ENCODE measurements at places on chromosomes 2 and 18.

DNA sequence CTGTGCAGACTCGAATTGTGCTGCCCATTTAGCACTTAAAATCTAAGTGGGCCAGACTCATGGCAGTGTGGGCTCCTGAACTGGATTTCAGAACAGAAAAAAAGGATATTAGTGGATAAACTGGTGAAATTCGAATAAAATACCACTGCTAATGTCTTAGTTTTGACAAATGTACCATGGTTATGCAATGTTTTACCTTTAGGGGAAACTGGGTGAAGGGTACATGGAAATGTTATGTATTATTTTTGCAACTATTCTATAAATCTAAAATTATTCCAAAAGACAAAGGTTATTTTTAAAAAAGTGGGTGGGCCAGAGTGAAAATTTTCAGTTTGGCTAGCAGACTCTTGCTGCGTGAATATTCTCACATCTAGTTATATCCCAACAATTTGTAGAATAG, 260.6 kb upstream of the CCDC68 start:
- DNase-seq, result no peak

DNA sequence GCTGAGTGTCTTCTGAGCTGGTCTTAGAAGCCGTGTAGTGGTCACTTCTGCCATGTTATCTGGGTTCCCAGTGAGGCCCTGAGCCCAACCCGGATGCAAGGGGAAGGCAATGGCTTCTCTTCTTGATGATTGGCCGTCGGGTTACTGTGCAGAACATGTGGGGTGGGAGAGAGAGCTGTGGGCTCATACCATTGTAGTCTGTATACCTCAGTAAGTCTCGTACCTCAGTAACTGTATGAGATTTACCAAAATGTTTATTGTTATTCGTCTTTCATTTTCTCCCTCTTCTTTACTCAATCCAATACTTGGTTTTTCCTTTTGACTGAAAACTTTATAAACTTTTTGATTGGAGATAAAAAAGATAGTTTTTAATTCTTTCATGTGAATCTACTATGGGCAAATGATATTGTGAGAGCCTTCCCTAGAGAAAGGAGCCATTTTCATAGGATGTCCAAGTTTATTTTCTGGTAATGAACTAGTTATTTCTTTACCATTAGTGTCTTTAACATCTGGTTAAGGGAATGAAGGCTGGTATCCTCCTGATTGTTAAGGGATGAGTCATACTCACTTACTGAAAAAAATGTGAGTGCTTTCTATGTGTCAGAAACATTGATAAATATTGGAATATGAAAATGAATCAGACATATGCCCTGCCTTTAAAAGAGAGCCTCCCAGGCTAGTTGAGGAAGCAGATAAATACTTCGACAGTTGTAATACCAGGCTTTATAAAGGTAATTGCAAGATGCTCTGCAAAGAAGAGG, 129.9 kb downstream of the PRPF40A start:
- no peak for DNase-seq

GRCh38 chr2:11556101-11556806, 22.4 kb downstream of the GREB1 start:
- DNase-seq, result no peak

- no peak for DNase-seq
Measured at GRCh38 chr2:177799531-177799930, 273.0 kb downstream of the PDE11A start.

DNA sequence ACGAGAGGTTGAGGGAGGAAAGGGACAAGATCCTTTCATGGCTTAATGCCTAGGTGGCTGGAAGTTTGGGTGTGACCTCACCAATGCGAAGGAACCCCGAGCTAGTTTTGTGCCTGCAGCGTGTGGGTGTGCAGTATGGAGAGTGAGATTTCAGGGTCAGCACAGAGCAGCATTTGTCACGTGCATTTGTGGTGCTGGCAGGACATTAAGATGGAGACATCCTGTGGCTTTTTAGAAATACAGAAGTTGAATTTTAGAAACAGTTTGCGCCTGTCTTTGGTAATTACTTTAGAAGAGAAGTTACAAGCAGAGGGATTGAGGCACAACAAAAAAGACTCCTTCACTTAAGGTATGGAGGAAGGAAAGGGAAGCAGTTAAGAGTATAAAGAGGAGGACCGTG, 258.2 kb upstream of the THUMPD2 start:
- no peak for DNase-seq

- no peak for DNase-seq
Measured at GRCh38 chr2:10297191-10297830, 5.4 kb upstream of the HPCAL1 start.

- DNase-seq, result no peak
Measured at GRCh38 chr2:121502781-121503180, 27.9 kb upstream of the RNU4ATAC start.

DNA sequence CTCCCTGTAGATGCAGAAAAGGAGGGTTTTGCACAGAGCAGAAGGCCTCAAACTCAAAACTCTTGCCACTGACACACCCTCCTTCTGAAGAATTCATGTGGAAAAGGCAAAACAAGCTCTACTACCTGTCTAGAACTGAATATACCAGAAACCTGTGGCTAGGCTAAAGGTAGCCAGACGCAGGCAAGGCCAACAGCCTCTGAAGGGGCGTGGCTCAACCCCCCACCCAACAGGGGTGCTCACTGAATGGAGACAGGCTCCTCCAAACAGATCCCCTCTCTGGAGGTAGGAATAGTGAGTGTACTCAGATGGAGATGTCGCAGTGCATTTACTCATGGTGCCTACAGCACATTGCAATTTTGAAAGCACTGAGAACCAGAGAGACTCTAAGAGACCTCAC, 3.0 kb upstream of the STK17B start:
- DNase-seq, result no peak

- peak; percentile 15 for DNase-seq
Measured at GRCh38 chr18:7577706-7578105, 10.6 kb downstream of the PTPRM start.

GRCh38 chr18:67117804-67118203, 398.7 kb downstream of the DSEL start:
- DNase-seq, result no peak

DNA sequence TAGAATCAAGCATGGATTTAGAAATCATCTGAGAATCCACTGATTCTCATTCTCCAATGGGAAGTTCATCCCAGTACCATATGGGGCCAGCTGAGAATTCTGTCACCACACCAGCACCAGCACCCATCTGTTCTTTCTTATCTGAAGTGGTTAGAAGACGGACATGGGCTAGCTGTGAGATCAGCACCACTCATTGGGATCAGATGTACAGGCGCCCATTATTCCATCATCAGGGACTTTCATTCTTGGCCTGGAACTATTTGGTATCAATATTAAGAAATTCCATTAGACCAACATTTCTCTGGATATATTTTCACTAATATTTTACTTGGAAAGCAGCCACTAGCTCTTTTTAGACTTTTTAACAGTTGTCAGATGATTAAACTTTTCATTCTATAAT, 185.9 kb upstream of the LINC00305 start:
- no peak for DNase-seq

- DNase-seq, result no peak
Measured at GRCh38 chr2:179170901-179171300, 93.7 kb downstream of the SESTD1 start.

- DNase-seq, result no peak
Measured at GRCh38 chr18:43506935-43507334, 229.6 kb upstream of the SYT4 start.

DNA sequence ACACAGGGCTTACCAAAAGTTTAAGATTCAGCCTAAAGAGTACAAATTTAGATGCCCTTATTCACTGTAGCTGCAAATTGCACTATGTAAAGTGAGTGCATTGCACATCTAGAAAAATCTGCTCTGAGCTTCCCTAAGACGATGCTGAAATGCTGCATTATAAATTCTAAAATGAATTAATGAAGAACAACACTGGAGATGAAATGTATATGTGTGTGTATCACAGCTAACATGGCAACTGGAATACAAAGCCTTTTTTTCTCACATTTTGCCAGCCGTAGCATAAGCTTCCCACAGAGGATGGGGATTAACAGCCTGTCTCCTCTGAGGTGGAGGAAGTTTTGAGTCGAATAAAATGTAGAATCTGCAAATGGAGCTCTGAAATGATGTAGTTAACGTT, 338.3 kb upstream of the ZEB2 start:
- no peak for DNase-seq

DNA sequence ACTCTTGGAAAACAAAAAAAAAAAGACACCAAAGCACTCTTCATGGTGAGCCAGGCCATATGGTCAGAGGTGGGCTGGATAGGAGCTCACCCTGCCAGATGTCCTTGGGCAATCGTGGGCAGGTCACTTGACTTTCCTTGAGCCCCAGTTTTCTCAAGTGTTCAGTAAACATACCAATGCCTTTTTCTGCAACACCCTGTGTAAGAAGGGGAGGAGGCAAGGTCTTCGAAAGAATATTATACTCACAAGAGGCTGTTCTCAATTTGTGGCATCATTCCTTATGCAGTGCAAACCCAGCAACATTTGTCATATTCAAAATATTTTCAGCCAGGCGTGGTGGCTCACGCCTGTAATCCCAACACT, 22.9 kb upstream of the TMEM87B start:
- no peak for DNase-seq

DNA sequence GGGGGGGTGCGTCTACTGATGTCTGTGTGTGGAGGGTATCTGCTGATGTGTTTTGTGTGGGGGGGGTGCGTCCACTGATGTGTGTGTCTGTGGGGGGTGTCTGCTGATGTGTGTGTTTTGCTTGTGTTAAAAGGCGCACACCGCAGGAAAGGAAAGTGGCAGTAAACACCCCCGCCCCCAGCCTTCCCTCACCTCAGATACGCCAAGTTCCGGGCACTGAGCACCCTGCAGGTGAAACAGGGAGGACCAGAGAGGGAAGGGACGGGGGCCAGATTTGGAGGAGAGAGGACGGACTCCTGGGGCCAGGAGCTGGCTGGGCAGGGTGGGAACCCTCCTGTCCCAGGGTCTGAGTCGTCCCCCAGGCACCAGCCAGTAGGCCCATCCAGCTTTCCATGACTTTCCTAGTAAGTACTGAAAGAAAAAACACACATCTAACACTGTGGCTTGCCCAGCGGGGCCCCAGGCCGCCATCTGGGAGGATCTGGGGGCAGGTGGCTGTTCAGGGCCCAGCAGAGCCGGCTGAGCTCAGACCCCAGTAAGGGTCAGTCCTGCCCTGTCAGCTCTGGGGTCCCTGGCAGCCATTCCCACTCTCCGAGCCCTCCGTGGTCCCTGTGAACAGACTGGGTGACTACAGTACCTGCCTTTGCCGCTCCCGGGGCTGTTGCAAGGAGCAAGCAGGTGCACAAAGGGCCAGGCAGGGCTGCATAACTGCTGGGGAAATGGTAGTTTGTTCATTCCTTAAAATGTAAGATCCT, 126.9 kb downstream of the NFATC1 start:
- no peak for DNase-seq

GRCh38 chr2:51027968-51028367, 4.0 kb downstream of the NRXN1 start:
- no peak for DNase-seq

- DNase-seq, result no peak
Measured at GRCh38 chr2:163319006-163319405, 416.8 kb downstream of the FIGN start.

DNA sequence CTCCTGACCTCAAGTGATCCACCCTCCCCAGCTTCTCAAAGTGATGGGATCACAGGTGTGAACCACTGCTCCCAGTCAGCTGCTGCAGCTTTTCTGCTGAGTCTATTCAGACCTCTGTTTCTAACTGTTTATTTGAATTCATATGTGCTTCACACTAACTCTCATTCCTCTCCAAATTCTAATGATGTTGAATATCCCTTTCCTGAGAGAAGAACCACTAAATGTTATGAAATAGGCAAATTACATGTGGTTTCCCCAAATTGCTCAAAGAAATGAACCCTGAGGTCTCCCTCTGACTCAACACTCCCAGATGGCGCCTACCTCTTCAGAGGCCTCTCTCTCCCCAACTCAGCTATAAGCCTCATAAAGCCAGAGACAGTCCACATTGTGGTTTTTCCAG, 98.6 kb downstream of the IRS1 start:
- peak; percentile 14 for DNase-seq

DNA sequence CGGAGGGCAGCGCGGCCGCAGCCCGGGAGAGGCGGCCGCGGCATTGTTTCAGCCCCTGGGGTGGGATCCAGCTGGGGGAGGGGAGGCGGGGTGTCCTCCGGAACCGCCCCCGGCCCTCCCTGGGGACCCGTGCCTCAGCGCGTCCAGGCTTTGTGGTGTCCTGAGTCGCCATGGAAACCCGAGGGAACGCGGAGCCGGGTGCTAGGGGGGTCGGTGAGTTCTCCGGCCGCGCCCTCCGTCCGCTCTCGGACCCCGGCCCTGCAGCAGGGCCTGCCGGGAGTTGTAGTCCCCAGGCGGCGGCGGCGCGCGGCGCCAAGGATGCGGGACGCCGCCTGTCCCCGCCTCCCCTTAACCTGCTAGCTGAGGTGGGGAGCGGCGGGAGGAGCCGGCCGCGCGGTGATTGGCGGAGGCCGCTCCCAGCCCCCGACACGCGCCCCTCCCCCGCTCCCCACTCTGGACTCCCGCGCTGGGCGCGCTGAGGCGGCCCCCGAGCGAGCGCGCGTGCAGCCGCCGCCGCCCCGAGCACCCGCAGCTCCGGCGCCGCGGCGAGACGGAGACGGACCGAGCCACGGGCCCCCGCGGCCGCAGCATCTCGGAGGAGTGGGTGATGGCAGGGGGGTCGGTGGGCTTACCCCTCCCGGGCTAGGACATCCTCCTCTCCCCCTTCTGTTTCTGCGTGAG, at the start of gene DPYSL5:
Gene DPYSL5 (plus strand): TSS at position 478 of the 681 bp plus-strand sequence. CDS start 50,368 bp downstream, outside the sequence.
- no peak for DNase-seq

DNA sequence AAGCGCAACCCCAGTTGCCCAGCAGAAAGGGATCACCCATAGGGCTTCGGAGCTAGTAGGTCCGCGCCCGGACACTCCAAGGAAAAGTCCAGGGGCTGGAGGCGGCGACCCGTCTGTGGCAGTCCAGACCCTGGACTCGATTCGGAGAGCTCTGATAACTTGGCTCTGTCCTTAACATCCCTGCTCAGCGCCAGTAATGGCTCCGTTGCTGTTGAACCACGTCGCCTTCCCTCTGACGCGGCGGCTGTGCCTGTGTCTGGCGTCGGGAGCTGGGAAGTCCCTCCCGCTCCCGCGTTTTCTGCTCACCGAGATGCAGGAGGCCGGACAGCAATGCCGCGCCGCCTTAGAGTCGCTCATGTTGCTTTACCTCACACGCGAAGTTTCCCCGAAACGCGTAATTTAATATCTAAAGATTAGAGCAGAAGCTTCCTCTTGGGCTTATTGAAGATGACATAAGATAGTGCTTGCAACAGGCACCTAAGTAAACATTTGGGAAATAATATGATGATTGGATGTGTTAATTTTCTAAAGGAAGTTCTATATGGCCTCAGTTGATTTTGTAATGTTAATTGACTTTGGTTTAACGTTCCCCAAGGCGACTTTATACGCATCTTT, 1.3 kb upstream of the ZBTB14 start:
- peak; percentile 27 for DNase-seq
